ENCODE measurements at places on chromosomes 16 and 17. TPM values are rescaled to one million over a fixed set of nuclear protein-coding genes. Genes with fewer than 3 reads are reported as not detected.

Gene MSLN
- total RNA-seq, result 8.2 TPM

Gene TAT
- total RNA-seq, result not detected

Gene TEKT3
- total RNA-seq, result not detected

Gene NTN1
- 1.2 TPM for total RNA-seq

Gene ZNF385C
- 0.07 TPM for total RNA-seq

Gene NUDT7
- 2.3 TPM for total RNA-seq

Gene PSMD7
- 130 TPM for total RNA-seq

Gene CHST4
- total RNA-seq, result 1.1 TPM

Gene ANKS4B
- not detected for total RNA-seq

Gene NUP93
- total RNA-seq, result 92.5 TPM

Gene KRT13
- total RNA-seq, result 1.0 TPM

Gene KRTAP17-1
- not detected for total RNA-seq

Gene TRIM72
- total RNA-seq, result not detected

Gene ZNF267
- total RNA-seq, result 17.0 TPM

Gene OMG
- not detected for total RNA-seq

Gene ERN2
- 0.35 TPM for total RNA-seq

Gene NPIPB6
- total RNA-seq, result 0.07 TPM

Gene CRHR1
- total RNA-seq, result not detected

Gene RBFOX1
- total RNA-seq, result not detected

Gene FOXC2
- total RNA-seq, result 30.1 TPM

Gene ANKRD40CL
- not detected for total RNA-seq
